ENCODE measurements at places on chromosomes 16 and 17.

- no peak for DNase-seq
These were observed 168.3 kb downstream of the LGALS9B start for GRCh38 chr17:20299013-20299412.

GRCh38 chr16:35713762-35714650 lies 2254.6 kb downstream of the TP53TG3F start:
- DNase-seq, result no peak

DNA sequence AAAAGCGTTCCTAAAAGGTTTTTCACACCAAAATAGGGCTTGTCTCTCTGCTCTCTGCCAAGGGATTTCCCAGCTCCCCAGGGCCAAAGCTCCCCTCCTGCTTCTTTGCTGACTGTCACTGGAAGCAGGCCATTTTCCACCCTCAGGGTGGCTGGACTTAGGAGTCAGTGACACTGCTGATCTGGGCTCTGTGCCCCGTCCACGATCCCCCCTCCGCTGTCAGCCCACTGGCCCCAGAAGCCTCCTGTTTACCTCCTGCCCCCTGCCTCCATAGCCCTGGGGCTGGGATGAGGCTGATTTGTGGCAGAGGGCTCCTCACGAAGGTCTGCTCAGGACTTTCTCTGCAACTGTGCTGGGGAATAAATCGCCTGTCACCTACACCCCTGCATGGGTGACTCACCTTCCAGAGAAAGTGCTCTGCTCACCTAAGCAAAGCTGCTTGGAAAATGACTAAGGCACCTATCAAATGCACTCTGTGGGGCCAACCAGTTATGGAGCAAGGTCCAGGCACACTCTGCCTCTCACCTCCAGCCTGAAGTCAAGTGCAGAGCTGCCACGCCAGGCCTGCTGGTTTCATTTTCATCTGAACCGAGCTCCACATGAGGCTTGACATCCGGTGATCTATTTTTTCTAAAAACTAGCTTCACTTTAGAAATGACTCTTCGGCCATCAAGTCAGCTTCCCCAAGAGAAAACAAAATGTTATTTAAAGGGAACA lies 4.9 kb downstream of the MAP3K14 start:
- no peak for DNase-seq

DNA sequence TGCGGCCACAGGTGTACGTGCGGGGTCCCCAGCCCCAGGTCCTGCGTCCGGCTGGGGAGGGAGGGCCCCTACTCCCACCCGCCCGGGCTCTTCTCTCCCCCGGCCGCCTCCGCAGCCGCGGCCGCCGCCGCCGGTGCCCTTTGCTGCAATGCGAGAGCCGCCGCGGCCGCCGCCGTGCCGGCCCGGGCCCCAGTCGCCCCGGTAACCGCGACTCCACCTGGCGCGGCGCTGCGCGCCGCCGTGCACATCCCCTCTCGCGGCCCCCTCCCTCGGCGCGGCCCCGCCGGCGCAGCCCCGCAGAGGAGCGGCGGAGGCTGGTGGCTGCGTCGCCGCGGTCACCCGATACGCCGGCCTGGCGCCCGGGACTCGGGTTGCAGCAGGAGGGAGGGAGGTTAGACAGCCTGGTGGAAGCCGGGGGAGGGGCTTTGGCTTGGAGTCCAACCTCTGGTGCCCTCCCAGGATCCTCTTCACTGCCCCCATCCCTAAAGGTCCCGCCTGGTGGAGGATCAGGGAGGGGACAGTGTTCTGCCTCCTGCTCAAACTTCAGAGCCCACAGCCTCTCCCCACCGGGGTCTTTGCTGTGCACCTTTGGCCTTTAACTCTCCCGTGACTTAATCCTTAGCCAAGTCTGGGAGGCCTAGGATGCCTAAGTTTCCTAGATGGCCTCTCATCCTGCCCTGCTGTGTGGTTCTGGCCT lies 32.9 kb downstream of the SRCIN1 start:
- DNase-seq, result peak; percentile 94
